ENCODE measurements at places on chromosomes 13 and 19.

- DNase-seq: no peak
These were observed 50.0 kb upstream of the CALM3 start for GRCh38 chr19:46551164-46551563.

GRCh38 chr13:53873558-53873957 lies 844.9 kb downstream of the OLFM4 start:
- peak; percentile 44 for DNase-seq

GRCh38 chr19:37466277-37466797 lies 907 bp downstream of the ZNF569 start:
- DNase-seq: no peak

DNA sequence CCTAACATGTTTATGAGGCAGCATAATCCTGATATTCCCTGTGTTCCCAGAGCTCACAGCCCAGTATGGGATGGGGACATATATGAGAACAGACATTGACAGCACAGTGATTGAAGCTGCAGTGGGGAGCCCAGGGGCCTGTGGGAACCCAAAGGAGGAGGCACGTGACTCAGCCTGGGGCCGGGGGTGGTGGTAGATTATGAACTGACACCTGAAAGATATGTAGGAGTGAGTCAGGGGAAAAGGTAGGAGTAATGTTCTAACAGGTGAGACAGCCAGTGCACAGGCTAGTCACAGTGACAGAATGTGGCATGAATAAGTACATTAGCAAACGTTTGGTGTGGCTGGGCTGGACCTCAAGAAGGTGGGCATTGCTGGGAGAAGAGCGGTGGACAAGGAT lies 29.0 kb downstream of the CKM start:
- DNase-seq: no peak

DNA sequence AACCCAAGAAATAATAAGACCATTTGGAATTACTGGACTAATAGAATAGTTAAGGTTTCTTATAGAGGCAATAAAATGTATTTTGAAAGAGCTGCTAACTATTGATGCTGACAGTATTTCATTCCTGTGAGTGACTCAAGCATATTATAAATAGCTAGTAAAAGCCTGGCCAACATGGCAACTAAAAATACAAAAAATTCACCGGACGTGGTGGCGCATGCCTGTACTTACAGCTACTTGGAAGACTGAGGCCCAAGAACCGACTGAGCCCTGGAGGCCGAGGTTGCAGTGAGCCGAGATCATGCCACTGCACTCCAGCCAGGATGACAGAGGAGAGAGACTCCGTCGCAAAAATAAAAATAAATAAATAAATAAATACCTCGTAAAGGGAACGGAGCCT lies 5.4 kb upstream of the ICAM3 start:
- no peak for DNase-seq

DNA sequence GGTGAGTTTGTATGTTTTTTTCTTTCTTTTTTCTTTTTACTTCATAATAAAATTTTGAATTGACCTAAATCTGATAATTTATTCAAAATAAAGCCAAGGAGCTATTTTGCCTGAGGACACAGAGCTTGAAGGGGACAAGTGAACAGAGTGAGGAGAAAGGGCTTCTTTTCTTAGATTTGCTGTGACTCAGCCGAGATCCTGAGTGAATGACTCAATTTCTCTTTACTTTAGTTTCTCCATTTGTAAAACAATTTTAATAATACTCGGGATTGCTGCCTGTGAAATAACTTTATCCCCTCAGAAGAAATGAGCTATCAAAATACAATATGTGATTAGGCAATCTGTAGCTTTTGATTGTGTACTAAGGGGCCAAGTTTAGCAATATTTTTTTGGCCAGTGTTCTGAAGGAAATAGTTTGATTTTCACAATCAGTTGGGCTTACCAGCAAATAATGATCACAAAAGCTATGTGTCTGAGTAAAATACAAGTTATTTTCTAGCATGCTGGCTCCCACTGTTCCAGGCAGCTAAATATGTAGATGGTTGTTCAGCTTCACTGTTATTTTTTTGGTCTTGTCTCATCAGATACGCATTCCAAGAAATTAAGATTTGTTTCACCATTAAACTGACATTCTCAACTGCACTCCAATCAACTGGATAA lies 437.5 kb downstream of the FGF9 start:
- no peak for DNase-seq

GRCh38 chr19:39745643-39746042 lies 7.8 kb upstream of the CLC start:
- no peak for DNase-seq

- DNase-seq: no peak
These were observed 1.8 kb downstream of the FXYD1 start for GRCh38 chr19:35140207-35140961.

GRCh38 chr19:46755077-46755852 lies 9.0 kb upstream of the STRN4 start:
- no peak for DNase-seq

GRCh38 chr13:37173214-37173613 lies 67.8 kb upstream of the CSNK1A1L start:
- DNase-seq: no peak

- no peak for DNase-seq
These were observed 20.4 kb upstream of the OBI1 start for GRCh38 chr13:78679329-78679728.

GRCh38 chr19:31126236-31126635 lies 223.0 kb downstream of the TSHZ3 start:
- no peak for DNase-seq

DNA sequence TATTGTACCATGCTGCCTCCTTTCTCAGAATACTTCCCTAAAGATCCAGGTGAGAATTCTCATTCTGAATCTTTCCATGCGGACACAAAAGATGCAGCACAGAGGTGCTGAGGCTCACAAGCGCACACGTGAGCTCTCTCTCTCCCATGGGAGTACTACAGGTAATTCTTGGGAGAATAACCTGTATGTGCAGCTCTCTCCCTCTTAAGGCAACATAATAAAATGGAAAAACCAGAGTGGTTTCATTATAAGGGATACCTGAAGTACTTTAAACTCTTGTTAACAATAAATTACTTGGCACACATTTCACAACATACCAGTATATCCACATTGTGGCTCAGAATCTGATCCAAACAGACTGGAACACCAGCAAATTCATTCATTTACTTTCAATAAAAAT lies 40.4 kb downstream of the INTS6 start:
- DNase-seq: no peak

- DNase-seq: no peak
These were observed 4.7 kb downstream of the ZNF317 start for GRCh38 chr19:9144920-9145319.

DNA sequence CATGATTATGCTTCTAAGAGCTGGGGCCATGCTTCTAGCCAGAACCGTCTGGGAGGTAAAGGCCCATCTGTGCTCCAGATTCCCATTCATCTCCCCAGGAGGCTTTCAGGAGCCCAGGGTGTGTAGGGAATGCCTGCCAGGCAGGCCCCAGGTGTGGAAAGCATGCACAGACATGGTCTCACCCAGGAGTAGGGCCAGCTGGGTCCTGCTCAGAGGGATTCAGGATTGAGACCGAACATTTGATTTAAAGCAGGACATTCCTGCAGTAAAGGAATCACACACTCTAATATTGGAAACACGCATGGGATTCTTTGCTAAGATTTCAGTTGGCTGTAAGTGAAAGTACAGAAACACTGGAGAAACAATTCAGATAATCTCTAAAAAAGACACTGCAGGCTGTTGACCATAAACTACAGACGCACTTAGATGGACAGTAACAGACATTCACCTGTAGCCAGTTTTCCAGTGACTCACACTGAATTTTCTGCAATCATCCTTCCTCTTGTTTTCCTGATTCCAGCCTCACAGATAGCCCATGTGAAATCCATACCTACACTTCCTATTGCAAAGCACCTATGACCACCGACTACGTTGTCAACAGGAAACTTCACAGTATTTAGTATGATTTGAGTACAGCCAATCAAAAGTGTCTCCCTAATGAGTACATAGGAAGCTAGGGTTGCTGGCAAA lies 257.8 kb downstream of the TBC1D4 start:
- no peak for DNase-seq

DNA sequence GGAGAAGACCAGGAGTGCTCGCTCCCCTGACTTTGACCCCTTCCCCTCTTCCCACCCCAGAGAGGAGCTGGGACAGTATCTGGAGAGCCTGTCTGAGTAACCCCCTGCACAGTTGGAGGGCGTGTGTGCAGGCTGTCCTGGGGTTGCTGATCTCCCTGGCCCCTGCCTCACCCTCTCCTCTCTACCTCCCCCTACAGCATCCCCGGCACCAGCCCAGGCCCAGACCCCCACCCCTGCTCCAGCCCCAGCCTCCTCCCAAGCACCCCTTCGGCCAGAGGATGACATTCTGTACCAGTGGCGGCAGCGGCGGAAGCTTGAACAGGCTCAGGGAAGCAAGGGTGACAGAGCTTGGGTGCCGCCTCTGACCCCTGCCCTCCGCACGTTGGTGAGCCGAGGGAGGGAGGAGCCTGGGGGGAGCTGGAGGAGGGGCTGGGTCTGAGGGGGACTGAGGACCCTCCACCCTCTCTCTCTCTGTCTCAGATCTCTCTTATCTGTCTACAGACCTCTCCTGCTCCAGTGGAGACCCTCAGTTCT lies 8.7 kb downstream of the PROSER3 start:
- no peak for DNase-seq

GRCh38 chr13:52377898-52378297 lies 28.1 kb downstream of the THSD1 start:
- no peak for DNase-seq

GRCh38 chr13:111494641-111495040 lies 174.2 kb downstream of the TEX29 start:
- no peak for DNase-seq

DNA sequence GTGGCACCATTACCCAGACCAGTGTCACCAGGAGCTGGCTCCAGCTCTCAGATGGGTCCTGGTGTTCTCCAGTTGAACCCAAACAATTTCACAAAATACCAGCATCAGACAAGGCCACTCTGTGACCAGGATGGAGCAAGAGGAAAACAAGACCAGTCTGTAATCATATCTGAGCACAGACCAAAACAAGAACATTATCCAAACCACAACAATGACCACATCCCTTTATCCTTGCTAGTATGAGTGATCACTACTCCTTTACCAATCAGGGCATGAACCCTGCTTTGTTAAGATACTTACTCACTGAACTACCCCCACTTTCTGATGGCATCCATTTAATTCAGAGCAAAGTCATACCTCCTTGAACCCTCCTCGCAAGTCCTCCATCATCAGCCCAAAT lies 145.9 kb downstream of the NUFIP1 start:
- DNase-seq: no peak

DNA sequence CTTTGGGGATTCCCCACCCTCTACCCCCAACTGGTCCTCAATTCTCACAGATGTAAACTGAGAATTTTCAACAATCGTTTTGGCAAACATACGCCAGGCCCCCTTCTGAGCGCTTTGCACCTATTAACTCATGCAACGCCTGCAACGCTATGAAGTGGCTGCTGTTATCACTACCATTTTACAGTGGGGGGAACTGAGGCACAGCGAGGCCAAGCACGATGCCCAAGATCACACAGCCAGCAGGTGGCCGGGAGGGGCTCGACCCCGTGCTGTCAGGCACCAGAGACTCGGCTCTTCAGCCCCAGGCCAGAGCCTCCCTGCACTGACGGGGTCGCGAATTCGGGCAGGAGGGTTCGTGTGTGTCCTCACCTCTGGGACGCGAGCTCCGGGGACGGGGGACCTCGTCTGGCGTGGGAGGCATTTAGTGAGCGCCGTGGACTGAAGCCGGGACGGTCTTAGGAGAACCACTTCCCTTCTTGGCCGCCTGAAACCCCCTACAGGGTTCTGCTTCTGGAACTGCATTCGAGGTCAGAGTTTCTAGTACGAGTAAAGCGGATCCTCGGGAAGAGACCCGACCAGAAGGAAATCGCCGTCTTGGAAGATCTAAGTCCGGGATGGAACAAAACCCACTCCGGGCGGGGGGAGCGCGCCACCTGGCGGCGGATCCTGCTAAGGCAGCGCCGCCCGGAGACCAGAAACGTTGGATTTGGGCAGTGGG lies 21.0 kb downstream of the ZNF114 start:
- peak; percentile 45 for DNase-seq

DNA sequence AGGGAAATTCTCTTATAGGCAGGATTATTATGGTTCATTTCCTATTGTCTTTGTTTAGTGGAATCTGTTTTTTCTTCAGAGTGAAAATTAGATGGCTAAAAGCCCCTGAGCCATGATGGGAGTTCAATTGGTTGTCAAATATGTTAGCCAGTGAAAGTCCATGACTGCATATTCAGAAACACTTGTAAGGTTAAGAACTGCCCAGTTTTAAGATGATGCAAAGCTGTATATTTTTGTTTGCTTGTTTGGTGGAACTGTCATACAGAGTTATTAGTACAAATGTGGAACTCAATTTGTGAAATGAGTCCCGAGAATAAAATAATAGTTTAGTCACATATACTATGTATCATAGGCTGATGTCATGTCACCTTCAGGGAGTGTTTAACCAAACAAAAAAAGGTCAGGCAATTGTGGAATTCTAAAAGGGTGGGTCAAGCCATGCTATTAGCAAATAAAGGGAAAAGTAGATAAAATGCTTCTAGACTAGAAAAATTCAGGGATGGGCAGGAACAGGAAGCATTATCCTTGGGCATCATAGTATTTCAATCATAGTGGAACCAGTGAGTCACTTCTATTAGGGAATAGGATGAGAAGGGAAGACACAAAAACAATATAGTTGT lies 248.3 kb upstream of the SLITRK1 start:
- no peak for DNase-seq

- DNase-seq: no peak
These were observed 177.6 kb downstream of the SHISA2 start for GRCh38 chr13:25874064-25874737.

GRCh38 chr13:38686577-38687245 lies at the start of gene FREM2:
TSS of gene FREM2 (plus strand) at chr13:38687077. CDS start at chr13:38687345, 268 bp downstream.
- peak; percentile 78 for DNase-seq

- DNase-seq: peak; percentile 11
These were observed 139.1 kb upstream of the TRPC4 start for GRCh38 chr13:38008636-38009035.

GRCh38 chr13:24802074-24802473 lies 38.1 kb downstream of the RNF17 start:
- no peak for DNase-seq

GRCh38 chr13:45048890-45049407 lies 59.6 kb downstream of the GPALPP1 start:
- DNase-seq: no peak

GRCh38 chr19:3284759-3285646 lies 60.5 kb downstream of the CELF5 start:
- DNase-seq: peak; percentile 22

DNA sequence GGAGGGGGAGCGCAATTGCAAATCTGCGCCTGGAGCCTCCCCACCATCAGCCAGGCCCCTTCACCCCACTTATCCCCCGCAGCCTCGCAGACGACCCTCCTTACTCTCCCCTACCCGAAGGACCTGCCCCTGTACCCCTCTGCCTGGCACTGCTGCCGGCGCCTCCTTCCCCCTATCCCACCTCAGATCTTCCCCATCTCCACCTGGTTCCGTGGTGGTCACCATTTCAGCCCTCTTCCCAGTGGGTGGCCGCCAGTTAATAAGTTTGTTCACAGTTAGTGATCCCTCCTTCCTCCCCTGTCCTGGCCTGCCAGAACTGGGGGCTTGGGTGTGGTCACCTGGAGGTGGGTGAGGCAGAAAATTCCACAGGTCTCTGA lies 397 bp downstream of the SLC44A2 start:
- no peak for DNase-seq

- no peak for DNase-seq
These were observed 758 bp upstream of the CACNG7 start for GRCh38 chr19:53908106-53908934.

GRCh38 chr13:109949397-109949796 lies 163.0 kb upstream of the IRS2 start:
- DNase-seq: no peak

- DNase-seq: no peak
These were observed 313.3 kb downstream of the GPC6 start for GRCh38 chr13:93539914-93540313.

- no peak for DNase-seq
These were observed 14.6 kb downstream of the METTL21C start for GRCh38 chr13:102680133-102680717.

Measured in NCI-H2081 (cell line).